ENCODE measurements at places on chromosomes 11 and 22.

DNA sequence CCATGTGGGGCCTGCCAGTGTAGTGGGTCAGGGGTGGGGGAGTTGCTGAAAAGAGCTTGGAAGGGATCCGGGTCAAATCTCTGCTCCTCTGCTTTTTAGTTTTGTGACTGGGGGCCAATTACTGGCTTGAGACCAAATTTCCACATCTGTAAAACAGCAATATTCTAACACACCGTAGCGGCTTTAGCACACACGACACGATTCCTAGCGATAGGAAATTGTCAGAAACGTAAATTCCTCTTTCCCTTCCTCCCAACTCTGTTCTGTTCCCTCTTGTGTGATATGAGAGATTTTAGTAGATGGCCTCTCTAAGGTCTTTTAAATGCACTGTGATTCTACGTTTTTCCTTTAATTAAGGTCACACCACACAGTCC lies 71.9 kb downstream of the MICAL2 start:
- no peak for DNase-seq

DNA sequence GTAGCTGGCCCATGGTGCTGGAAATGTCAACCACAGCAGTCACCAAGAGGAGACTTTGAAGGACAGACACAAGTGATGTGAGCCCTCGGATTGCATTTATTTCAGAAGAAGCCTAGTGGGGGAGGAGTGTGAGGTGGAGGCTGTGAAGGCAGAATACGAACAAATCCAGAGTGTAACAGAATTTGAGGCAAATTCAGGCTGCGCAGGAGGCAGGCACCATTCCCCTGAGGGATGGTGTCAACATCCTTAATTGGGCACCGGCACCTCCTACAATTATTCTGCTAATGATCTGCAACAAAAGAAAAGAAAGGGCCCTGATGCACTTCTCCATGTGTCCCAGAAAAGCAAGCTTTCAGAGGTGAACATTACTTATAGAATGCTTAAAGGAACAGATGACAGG lies 32.2 kb downstream of the CWC15 start:
- DNase-seq = no peak

- DNase-seq = no peak
These were observed 5.4 kb downstream of the KCNC1 start for GRCh38 chr11:17739945-17740338.

- DNase-seq = peak; percentile 62
These were observed 8.3 kb upstream of the POU2AF1 start for GRCh38 chr11:111387363-111387762.

GRCh38 chr11:73401924-73402833 lies 26.0 kb downstream of the RELT start:
- DNase-seq = no peak

DNA sequence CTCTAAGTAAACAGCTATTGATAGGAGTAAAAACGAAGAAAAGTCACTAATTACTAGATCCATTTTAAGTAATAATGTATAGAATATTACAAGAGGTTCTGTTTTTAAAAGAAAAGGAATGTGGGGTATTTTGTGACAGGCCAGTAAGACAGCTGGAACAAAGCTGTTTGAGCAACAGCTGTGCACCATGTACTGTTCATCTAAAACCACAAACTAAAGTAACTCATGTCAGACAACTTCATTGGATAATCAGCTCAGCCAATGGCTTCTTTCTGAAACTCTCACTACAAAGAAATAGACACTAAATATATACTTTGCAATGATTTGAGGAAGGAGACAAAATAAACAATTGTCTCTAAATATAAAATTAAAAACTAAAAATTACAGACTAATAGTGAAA lies 16.1 kb downstream of the RRAS2 start:
- no peak for DNase-seq

- no peak for DNase-seq
These were observed 3.0 kb upstream of the SLCO2B1 start for GRCh38 chr11:75147875-75148263.

DNA sequence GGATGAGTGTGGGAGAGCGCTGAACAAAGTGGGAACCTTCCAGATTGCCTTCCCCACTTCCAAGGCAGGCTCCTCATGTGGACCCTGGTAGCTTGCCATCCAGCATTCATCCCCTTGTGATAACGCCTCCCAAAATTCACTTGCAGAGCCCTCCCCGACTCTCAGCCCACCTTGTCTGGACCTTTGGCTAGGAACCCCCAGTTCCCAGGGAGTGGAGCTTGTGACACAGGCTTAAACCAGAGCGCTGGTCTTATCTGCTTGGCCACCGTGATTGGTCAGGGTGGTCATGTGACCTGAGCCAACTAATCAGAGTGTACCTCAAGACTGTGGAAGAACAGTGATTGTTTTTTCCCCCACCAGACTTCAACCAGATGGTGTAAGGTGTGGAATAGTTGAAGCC lies 9.6 kb upstream of the SLC35C1 start:
- DNase-seq = no peak

- no peak for DNase-seq
These were observed 1196.3 kb downstream of the BRD1 start for GRCh38 chr22:48631288-48631863.

DNA sequence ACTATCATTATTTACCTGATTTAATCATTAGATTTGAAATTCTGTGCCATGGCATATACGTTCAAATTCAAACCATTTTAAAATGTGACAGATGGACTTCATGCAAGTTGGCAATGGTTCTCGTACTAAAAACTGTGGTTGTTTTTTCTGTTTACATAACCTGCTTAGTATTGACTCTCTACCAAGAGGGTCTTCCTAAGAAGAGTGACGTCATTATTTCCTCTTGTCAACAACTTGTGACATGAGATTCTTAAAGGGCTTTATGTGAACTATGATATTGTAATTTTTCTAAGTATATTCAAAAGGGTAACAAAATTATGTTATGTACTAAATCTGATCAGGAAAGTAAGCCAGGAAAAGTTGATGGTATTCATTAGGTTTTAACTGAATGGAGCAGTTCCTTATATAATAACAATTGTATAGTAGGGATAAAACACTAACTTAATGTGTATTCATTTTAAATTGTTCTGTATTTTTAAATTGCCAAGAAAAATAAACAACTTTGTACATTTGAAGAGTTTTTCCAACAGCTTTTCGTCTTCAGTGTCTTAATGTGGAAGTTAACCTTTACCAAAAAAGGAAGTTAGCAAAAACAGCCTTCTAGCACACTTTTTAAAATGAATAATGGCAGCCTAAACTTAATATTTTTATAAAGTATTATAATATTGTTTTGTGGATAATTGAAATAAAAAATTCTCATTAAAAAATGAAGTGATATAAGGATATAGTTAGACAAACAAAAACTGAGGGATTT lies 87.0 kb downstream of the GRK3 start:
- no peak for DNase-seq

GRCh38 chr11:88212300-88212699 lies 37.1 kb upstream of the RAB38 start:
- no peak for DNase-seq

- no peak for DNase-seq
These were observed 3.1 kb downstream of the SLN start for GRCh38 chr11:107708792-107709191.

GRCh38 chr11:8263769-8264410 lies at the start of gene LMO1:
TSS of gene LMO1 (minus strand) at chr11:8263878. CDS start at chr11:8263362, 516 bp downstream.
- DNase-seq = peak; percentile 58

GRCh38 chr11:61892085-61892370 lies 683 bp upstream of the FADS3 start:
- no peak for DNase-seq

DNA sequence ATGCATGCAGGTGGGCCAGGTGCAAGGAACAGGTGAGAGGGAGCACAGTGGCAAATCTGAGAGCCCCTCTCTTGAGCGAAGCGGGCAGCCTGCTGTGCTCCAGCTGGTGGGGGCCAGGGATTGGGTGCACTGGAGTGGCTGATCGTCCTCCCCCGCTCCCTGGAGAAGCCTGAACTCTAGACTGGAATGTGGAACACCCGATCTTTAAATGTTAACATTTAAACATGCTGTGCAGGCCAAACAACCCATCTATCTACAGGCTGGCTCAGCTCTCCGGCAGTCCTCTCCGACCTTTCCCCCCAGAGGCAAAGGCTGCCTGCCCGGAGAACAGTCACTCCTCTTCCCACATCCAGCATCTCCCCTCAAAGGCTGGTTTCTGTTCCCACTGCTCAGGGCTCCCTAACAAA lies 5.1 kb downstream of the MRGPRF start:
- no peak for DNase-seq

DNA sequence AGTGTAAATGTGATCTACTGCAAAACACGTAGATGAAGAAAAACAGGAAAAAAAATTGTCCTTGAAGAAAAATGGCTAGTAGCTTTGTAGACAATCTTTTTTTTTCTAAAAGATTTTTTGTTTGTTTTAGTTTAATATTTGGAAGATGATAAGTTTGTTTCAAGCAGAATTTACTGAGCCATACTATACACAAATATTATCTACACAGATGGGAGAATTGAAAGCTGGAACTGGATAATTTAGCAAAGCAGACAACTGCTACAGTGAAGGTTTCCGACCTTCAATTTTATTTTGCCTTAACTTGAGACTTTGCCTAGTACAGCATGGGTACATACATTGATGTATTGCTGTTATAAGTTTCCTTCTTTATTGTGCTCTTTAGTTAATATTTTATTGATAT lies 313.0 kb upstream of the PDGFD start:
- no peak for DNase-seq

DNA sequence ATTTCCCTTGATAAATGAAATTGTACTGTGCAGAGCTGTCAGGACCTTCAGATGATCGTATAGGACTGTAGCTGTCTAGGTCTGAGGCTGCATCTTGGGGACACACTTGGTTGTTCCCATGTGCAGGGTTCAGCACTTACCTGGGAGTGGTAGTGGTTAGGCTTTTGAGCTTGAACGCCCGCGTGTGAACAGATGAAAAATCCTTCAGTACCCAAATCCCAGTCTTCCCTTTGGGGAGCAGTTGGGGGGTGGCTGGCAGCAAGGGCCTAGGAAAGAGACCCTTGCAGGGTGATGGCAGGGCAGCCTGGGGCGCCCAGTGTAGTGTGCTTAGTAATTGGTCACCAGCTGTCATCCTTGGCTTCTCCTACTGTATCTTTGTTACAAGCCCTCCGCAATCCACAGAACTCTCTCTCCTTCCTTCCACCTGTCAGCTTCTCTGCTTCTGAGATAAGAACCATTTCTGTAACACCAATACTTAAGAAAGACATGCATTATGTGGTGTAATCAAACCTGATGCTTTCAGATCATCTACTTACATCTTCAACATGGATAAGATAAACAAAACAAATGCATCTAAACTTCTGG lies 64.6 kb downstream of the MORC2 start:
- no peak for DNase-seq

DNA sequence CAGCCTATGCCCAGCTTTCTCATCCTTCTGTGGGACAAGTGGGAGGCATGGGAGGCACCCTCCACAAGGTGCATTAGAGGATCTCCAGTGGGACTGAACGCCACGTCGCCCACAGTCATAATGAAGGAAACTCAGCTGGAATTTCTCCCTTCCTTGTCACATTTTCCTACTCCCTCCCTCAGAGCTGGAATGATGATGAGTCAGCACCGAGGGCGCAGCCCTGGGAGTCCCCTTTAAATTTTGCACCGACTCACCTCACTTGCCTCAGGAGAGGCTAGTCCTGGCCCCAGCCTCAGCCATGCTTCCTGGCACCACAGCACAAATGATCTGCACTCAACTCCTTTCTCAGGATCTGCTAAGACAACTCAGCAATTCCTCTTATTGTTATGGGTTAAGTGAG lies 34.3 kb downstream of the DBX1 start:
- DNase-seq = no peak
